ENCODE measurements at places on chromosomes 3 and 15.

DNA sequence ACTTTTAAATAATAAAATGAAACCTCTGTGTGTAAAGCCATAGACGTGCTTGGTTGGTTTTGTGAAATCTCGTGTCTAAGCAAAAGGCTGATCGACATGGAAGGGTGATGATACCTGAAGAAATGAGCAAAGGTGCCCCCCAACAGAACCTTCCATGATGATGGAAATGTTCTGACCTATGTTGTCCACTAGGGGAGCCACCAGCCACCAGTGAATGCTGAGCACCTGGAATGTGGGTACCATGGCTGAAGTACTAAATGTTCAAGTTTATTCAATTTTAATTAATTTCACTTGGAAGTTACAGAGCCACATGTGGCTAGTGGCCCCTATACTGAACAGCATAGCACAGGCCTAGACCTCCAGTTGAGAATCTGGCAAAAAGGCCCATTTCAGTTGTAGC, 158.8 kb downstream of the POLR2M start:
- no peak for DNase-seq

- DNase-seq = no peak
Observed at GRCh38 chr15:92954578-92954977, 54.5 kb downstream of the CHD2 start.

DNA sequence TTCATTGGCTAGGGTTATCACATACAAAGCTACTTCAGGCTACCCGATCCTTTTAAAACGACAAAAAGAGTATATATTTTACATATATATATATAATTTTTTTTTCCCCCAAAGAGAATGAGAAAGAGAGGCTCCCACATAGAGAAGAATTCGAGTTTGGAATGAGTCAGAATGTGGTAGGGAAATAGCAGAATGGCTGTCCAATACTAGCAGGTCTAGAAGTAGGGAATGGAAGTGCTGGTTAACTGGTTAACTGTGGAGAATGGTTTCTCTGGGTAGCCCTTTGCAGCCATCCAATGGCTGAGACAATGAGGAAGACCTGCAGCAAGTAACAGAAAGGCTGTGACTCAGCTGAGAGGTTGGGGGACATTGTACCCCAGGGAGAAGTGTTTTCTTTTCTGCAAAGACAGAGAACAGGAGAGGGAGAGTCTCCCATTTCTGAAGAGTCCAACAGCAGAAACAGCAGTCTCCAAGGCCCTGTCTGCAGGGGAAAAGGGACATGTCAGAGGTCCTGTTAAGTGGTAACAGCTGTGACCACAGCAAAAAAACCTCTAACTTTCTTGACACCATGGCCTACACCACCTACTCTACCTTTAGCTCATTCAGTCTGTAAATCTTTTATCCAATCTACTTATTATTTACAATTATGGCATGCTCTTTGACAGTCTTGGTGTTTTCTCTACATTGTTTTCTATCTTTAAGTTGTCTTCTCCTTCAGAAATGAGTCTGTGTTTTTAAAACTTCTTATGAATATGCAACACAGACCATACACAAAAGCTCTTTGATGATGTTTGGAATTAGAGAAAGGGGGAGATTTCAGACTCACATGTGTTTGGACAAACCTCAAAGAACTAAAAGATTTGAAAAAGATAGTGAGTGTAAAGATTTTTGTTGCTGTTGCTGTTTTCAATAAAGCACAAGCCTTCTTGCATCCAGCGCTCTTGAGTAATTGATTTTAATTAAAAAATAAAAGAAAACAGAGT, 116.1 kb upstream of the SLC7A14 start:
- no peak for DNase-seq

DNA sequence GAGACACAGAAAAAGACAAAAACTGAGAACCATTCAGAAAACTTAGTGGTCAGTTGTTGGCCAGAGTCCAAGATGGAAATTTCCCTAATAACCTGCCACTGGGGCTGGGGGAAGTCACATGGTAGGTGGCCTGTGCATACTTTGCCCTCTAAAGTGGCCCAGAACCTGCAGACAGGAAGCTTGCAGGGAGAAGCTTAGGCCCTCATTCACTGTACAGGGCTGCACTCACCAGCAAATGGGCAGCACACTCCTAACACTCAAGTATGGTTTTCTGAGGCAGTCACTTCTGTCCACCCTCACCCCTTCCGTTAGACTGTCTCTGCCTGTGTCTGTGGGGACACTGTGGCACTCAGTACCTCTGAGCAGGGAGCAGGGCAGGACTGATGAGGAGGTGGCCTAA, 14.5 kb upstream of the RNU6-1 start:
- no peak for DNase-seq

DNA sequence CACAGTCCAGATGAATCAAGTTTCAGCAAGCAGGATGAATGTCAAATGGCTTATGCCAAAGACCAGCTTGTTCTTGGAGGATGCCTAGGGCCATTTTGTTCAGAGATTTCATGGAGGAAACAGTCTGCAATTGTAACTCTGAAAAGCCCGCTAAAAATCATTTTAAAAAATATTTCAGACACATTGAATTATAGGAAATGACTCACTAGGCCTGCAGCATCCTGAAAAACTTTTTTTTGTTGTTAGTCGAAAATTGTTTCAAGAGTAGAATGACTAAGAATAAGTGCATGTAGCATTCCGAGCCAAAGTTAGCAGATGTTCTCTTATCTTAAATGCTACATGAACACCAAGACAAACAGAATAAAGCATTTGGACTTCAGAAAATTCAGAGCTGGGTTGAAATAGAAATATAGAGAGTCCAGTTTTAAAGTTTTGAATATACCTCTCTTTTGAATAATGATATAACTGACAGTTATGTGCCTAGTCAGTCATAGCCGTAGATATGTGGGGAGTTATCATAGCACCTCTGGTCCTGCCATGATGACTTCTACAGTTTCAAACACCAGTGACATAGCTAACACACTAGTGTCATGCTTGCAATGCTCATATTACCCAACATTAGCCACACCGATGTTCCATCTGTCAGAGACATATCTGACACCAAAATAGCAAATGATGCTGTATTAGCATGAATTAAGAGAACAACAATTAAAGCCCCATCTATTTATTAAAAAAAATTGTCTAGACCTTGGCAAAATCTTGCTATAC, 1462.8 kb upstream of the GBE1 start:
- DNase-seq = no peak

DNA sequence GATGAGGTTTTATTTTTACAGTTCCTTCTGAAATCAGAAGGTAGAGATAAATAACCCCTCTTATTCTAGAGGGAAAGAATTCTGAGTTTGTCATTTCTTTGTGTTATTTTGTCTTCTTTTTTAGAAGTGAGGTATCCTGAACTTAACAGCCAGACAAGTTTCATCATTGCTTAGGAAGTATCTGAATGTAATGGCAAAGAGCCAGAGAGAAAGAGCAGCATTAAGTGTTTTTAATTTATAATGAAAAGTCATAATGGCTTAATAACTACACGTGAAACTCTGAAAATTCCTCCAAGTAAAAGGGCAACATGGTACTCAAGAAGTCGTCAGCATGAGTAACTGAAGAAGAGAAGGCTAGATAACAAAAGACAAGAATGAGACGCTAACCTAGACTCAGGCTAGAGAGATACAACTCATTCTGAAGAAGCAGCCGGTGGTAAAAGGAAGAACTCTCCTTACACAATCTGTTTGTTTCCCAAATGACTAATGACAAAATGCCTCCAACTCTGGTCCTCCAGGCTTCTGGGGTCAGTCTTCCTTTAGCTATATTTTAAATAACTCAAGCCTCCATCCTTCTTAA, 116.2 kb upstream of the NECTIN3 start:
- no peak for DNase-seq

- no peak for DNase-seq
Observed at GRCh38 chr3:46466273-46466672, 1.6 kb upstream of the LTF start.

DNA sequence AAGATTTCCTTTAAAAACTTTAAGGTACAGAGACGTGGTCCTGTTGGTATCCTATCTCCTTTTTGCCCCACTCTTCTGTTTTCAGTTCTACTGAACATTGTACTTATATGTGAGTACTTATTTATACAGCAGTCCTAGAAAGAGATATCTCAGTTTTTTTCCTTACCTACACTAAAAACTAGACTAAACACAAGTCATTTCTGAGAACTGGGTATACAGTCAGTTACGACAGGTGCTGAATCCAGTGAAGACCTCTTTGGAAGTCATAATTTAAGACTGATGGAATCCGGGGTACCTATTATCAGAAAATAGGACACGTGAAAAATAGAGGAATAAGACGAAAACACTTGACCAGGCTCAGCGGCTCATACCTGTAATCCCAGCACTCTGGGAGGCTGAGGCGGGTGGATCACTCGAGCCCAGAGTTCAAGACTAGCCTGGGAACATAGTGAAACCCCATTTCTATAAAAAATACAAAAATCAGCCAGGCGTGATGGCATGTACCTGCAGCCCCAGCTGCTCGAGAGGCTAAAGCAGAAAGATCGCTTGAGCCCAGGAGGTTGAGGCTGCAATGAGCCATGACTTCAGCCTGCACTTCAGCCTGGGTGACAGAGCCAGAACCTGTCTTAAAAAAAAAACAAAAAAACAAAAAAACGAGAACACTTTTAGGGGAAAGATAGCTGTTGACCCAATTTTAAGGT, 76.3 kb downstream of the KLHL25 start:
- no peak for DNase-seq
